ENCODE measurements at places on chromosomes 4 and X.

DNA sequence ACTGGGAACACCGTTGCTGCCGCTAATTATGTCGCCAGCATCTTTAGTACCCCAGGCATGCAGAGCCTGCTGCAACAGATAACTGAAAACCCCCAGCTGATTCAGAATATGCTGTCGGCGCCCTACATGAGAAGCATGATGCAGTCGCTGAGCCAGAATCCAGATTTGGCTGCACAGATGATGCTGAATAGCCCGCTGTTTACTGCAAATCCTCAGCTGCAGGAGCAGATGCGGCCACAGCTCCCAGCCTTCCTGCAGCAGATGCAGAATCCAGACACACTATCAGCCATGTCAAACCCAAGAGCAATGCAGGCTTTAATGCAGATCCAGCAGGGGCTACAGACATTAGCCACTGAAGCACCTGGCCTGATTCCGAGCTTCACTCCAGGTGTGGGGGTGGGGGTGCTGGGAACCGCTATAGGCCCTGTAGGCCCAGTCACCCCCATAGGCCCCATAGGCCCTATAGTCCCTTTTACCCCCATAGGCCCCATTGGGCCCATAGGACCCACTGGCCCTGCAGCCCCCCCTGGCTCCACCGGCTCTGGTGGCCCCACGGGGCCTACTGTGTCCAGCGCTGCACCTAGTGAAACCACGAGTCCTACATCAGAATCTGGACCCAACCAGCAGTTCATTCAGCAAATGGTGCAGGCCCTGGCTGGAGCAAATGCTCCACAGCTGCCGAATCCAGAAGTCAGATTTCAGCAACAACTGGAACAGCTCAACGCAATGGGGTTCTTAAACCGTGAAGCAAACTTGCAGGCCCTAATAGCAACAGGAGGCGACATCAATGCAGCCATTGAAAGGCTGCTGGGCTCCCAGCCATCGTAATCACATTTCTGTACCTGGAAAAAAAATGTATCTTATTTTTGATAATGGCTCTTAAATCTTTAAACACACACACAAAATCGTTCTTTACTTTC, 1.8 kb downstream of the UBQLN2 start:
- DNase-seq = no peak

- DNase-seq = no peak
Observed at GRCh38 chr4:78561677-78562076, 10.1 kb downstream of the ANXA3 start.

- no peak for DNase-seq
Observed at GRCh38 chr4:142416121-142416520, 430.0 kb downstream of the INPP4B start.

GRCh38 chr4:80419946-80420345, 84.4 kb downstream of the CFAP299 start:
- no peak for DNase-seq

DNA sequence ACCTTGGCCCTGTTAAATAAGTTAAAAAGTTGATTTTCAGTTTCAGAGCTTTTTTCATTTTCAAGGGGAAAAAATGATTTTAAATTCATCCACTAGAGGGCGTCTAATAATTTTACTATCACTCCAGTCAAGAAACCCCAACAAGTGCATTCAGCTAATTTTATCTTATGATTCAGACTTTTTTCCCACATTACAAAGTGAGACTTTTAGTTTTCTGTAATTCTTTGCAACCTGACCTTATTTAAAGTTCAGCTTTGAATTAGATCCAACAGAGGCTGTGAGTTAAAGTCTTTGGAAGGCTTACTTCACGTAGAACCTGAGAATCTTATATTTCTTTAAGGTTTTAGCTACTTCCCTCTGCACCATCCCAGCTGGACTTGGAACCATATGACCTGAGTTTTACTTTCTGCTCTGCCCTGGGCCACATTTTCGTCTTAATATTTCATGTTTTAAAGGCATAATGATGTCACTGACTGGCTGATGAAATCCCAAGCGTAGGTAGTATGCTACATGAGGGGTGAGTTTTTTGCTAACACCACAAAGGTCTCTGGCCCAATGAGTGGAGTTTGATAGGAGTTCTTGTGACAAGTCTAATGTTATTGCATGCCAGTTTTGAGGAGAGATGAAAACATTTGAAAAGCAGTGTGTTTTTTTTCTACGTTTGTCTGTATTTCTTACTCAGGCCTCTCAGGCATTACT, 7.2 kb downstream of the GNRHR start:
- peak; percentile 21 for DNase-seq

DNA sequence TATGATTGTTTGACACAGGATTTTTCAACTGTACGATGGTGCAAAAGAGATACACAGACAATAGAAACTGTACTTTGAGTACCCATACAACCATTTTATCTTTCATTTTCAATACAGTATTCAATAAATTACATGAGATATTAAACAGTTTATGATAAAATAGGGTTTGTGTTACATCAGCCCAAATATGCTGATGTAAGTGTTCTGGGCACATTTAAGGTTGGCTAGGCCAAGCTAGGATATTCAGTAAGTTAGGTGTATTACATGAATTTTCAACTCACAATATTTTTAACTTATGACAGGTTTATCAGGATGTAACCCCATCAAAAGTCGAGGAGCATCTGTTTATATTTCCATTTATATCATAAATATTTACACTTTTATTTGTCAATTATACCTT, 42.9 kb upstream of the PLS3 start:
- DNase-seq = no peak

- no peak for DNase-seq
Observed at GRCh38 chr4:27305246-27305645, 444.6 kb downstream of the STIM2 start.

DNA sequence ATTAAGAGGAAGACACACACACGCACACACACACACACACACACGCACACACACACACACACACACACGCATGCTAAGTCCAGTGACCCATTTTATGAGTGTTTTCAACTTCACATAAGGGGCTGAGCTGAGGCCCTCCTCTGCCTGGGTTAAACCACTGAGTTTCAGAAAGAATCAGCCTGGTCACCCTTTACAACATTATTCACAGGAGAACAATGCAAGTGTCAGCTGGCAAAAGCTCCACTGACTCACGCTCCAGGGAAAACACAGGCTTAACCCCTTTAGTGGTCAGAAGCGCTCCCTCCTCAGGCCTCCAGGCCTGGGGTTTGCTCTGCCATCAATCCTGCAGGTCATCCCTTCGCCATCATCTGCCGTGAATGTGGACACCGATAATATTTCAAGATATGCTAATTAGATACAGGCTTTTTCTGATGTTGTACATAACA, 46.9 kb downstream of the ACOX3 start:
- DNase-seq = no peak

GRCh38 chr4:41885456-41885855, 49.8 kb upstream of the TMEM33 start:
- DNase-seq = no peak

DNA sequence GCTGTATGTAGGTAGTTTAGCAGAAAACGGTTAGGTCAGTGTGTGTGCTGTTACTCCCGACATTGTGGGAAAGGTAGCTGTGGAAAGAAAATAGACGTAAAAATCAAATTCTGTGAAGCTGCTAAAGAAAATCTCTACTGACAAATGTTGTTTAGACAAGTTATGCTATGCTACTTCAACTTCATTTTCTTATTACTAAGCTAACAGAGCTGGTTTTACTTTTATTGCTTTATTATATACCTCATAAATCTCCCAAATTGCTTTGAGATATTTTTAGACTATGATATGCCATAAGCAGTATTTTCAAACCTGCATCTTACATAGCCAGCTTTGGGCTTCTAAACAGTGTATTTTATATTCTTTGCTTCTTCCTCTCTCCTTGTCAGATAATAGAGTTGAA, 108.2 kb upstream of the PACRGL start:
- DNase-seq = no peak

- DNase-seq = peak; percentile 60
Observed at GRCh38 chrX:39580043-39580442, 517.7 kb downstream of the BCOR start.

Measured in cerebellum (tissue), 4 donors.